ENCODE measurements at places on chromosomes 16 and 17.

DNA sequence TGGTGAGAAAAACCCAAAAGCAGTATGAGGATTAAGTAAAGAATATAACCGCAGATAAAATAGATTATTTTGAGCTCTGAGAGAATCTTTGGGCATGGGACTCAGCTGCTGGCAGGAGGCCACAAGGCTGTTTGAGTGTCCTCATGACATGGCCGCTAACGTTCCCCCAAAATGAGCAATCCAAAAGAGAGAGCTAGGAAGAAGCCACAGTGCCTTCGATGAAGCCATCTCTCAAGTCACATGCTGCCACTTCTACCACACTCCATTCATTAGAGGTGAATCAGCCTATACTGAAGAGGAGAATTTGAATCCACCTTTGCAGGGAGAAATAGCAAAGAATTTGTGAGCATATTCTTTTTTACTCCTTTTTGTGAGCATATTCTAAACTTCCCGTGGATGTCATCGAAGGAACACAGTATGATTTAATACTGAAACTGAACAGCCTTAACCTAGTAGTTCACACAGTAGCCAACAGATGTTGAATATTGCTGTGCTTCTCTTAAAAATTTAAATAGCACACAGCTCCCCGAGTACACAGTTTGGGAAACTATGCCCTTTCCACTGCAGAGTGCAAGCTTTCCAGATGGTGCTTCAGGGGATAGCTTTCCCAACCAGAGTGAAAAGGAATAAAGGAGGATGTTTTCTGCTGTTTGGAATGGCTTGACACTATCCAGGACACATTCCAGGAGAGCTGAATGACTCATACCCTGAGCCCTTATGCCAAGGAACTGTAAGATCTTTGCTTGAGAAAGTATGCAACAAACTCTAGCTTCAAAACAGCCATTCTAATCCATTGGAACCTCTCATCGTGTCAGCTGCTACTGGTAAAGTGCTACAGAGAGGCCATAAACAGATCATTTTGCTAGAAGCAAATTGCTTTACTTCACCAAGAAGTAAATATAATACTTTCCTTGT lies 33.9 kb downstream of the ANKFY1 start:
- no peak for DNase-seq

- DNase-seq = no peak
Observed at GRCh38 chr17:41864498-41864835, 756 bp downstream of the KLHL11 start.

DNA sequence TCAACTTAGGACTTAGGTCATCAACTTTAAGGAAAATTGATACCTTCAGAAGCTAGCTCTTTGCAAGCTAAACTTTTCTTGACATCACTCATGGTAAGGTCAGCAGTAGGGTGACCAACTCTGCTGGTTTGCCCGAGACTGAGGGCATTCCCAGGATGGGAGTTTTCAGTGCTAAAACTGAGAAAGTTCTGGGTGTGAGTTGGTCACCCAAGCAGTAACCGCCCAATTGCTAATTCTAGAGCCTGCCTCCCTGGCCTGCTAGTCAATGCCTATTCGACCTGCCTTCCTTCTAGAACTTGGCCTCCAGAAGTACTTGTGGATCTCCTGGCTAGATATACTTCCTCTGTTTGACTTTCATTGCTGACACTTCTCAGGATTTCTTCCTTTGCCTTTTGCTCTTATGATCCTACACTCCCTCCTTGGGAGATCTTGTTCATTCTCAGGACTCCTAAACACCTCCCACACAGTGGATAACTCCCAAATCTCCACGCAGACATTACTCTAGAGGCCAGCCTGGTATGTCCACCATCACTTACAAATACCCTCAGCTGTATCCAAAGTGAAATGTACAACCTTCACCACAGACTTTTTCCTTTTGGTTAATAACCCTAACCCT lies 10.5 kb upstream of the MYO18A start:
- no peak for DNase-seq

- no peak for DNase-seq
Observed at GRCh38 chr16:58158725-58159124, 29.5 kb upstream of the CFAP20 start.

GRCh38 chr17:78458736-78459335 lies 80.4 kb downstream of the PGS1 start:
- no peak for DNase-seq

- DNase-seq = peak; percentile 55
Observed at GRCh38 chr16:4309833-4310266, 6.0 kb upstream of the GLIS2 start.

DNA sequence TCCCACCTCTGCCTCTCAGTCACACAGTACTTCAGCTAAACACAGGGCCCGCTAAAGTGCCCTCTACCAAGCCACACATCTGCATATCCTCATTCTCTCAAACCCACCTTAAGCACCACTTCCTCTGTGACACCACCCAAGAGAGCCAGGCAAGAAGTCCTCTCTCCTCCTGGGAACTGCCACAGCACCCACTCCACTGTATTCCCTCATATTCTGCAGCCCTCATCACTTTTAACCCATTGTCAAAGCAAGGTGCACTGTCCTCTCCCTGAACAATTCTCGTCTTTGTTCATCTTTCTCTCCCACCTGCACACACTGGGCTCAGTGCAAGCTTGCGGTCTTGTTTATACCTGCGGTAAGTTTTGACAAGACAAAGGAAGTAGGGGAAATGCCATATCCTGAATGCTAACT lies 13.6 kb downstream of the CHD9 start:
- DNase-seq = no peak

DNA sequence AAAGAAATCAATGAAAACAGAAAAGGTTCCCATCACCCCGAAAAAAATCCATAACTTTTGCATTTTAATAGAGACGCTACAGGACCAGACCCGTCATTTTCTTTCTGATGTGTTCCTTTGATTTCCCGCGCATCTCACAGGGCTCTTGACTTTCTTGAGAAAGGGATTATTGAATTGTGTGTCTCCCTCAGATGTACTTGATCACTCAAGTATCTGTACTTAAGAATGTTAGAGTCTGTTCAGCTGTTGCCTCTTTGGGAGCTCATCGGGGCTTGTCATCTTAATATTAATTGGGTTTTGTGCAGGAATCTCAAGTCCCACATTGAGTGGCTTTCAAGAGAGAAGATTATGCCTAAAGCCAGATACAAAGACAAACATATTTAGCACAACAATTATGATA lies 606.4 kb upstream of the SALL1 start:
- no peak for DNase-seq

- no peak for DNase-seq
Observed at GRCh38 chr17:17792037-17792550, 44.7 kb downstream of the SREBF1 start.

DNA sequence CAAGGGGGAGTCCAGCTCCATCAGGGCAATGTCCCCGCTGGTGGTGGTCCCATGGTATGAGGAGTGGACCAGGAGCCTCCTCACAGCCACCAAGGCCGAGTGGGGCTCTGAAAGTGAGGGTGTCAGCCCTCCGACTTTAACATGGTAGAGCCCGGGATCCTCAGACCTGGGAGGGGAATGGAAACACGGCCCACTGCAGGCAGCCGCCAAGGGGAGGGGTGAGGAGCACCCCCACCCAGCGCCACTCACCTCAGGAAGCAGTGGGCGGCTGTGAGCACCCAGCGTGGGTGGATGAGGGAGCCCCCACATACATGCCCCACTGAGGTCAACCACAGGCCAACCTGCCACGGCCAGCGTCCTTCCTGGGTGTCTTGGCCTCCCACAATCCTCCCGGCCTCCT lies 10.8 kb downstream of the ZG16B start:
- no peak for DNase-seq

DNA sequence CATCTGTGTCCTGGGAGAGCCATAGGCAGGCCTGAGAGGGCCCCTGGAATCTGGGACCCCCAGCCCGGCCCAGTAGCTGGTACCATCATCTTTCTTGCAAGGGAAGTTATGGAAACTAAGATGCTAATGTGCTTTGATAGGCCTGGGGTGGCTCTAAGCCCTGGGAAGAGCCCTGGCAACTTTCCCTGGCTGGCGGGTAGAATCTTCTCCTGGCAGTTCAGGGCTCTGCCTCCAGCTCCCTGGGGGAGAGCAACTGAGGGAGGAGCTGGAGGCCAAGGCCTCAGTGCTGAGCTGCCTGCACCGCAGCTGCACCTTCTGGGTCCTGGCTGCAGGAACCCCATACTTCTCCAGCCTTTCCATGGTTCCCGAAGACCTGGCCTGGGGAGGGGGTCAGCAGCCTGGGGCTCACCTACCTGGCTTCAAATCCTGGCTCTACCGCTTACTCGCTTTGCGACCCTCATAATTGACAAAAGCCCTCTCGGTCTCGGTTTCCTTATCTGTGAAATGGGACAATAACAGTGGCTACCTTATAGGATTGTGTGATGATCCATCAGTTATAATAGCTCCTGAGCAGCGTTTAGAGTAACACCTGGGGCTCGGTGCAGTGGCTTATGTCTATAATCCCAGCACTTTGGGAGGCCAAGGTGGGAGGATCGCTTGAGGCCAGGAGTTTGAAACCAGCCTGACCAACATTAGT lies 333.7 kb downstream of the SEC14L1 start:
- DNase-seq = no peak

GRCh38 chr16:86874141-86874540 lies 295.8 kb downstream of the FOXL1 start:
- DNase-seq = peak; percentile 18

DNA sequence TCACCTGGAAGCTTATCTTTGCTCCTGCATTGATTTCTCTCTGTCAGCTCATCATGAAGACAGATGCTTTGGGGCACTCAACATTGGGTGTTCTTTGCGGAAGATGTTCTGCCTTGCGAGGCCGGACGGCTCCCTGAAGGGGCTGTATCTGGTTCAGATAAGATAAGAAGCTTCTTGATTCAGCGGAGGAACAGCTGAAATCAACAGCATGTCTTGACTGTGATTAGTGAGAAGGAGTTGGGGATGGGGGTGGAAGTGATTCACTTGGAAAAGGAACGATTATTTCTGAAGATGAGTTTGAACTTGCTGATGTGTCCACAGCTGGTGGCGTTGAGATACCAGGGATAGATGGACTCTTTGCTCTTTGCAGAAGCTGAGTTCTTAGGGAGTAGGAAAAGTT lies 126.9 kb upstream of the WSCD1 start:
- no peak for DNase-seq

GRCh38 chr17:14268264-14268663 lies 31.6 kb upstream of the CDRT15 start:
- no peak for DNase-seq

DNA sequence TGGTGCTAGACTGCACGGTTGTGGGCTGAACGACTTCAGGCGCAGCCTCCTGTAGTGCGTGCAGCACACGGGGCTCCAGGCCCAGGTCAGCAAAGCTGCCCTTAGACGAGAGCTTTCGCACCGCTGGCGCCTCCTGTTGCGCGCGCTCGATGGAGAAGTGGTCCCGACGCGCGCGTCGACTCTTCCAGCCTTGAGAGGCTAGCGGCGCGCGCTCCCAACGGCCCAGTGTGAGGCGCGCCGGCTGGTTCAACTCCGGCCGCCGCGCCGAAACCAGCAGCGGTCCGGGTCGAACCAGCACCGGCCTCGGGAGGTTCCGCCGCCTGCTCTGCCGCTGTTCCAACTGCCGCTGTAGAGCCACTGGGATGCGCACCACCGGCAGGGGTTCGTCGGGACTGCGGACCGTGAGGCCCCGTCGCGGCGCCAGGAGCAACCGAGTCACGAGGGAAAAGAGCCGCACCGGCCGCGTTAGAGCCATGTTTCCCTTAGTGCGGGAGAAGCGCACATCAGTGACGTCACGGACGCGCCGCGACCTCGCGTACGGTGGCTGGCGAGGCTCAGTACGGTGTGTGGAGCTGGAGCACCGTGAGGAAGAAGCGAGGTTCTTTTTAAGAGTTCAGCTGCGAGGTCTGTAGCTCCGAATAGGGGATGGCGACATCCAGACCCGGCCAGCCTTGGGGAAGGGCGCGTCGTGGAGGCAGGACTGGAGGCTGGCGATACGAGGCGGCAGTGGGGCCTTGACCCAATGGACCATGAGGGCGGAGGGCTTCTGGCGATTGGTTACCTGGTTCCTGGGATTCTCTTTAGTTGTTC lies at the start of the genes DDX28 and DUS2:
Gene DDX28, minus strand, starts transcription at position 505 of the 810 bp plus-strand sequence. Its CDS starts 30 bp downstream, at position 475.
Gene DUS2, plus strand, starts transcription at position 557 of the 810 bp plus-strand sequence. CDS start 14,740 bp downstream, outside the sequence.
- DNase-seq = peak; percentile 93

DNA sequence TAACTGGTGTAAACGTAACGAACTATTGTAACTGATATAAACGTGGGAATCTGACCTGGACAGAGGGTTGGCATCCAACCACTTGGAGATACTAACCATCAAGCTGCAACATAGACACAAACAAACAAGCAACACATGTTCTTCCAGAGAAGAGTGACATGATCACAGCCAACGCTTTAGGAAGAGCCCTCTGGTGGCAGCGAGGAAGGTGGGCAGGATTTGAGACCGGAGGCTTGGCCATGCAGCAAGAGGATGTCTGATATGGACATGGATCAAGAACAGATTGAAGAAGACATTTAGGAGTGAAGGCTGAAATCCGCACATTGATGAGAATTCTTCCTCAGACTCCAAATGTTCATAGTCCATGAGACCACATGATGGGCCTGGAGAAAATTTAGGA lies 40.3 kb upstream of the TNRC6A start:
- DNase-seq = no peak

GRCh38 chr16:69182730-69183416 lies 4.1 kb upstream of the SNTB2 start:
- no peak for DNase-seq

DNA sequence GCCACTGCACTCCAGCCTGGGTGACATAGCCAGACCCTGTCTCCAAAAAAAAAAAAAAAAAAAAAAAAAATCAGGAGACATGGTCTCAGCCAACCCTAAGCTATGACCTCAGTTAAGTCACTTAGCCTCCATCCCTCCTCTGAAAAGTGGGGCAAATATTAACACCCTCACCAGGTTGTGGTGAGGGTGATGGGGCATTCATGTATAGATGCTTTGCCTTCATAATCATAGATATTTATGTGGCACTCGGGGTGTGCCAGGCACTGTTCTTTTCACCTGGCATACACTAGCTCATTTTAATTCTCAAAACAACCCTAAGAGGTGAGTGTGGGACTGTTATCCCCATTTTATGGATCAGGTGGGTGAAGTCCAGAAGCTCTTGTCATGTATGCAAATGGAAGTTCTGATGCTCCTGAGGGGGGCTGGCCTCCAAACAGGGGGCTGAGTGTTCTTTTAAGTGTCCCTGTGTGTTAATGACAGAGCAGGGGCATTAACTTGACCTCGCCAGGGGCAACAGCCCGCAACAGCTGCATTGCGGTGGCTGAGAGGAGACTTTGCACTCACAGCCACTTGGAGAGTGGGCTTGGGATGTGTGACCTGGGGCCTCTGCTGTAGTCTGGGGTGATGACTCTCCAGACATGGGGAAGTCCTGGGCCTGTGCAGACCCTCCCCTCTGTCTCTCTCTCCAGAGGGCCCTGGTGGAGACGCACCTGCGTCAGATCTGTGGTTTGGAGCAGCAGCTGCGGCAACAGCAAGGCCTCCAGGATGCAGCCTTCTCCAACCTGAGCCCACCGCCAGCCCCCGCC lies 4.1 kb downstream of the TBKBP1 start:
- DNase-seq = no peak

GRCh38 chr16:53404959-53405358 lies 29.3 kb upstream of the RBL2 start:
- no peak for DNase-seq

DNA sequence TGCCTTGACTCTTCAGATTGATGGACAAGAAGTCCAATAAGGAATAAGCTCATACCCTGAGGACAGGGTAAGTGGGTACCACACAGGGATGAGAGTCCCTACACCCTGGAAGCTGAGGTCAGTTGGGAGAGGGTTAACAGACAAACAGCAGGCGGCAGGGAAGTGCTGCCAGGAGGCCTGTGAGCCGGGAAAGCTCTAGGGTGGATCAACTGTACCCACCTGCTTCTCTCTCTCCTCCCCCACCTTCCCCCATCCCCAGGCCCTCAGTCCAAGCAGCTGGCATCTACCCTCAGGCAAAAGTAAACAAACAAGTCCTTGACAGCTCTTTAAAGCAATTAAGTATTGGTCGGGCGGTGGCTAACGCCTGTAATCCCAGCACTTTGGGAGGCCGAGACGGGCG lies 20.7 kb upstream of the MYLK3 start:
- no peak for DNase-seq

Data from activated T-cell treated with anti-CD3 and anti-CD28 coated beads for 48 hours (primary cell).